ENCODE measurements at places on chromosomes 5 and 9.

DNA sequence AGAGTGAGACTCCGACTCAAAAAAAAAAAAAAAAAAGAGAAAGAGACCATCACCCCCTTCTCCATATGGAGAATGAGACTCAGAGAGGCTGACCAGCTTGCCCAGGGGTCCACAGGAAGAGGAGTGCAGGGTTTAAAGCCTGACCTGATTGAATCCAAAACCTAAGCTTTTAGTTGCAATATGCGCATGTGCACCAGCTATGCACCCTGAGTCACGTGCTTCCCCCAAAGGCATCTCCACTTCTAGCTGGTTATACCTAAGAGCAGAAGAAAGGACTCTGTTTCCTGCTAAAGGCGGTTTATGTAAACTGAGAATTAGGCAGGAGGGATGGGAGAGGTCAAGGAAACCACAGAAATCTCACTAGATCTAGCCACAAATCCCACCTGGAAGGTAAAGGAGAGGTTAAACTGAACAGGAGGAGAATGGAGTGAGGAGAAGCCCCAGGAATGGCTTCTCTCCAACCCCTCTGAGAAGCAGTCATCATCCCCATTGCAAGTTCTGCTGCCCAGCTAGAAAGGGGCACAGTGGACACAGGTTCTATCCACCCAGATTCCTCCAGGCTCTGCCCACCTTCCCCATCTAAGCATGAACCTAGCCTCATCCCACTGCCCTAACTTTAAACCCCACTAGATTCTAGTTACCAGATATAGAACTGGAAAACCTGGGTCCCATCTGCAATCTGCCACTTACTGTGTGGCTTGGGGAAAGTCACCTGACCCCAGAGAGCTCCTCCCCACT is 171.3 kb downstream of the ACTL7B start:
- DNase-seq, result no peak

DNA sequence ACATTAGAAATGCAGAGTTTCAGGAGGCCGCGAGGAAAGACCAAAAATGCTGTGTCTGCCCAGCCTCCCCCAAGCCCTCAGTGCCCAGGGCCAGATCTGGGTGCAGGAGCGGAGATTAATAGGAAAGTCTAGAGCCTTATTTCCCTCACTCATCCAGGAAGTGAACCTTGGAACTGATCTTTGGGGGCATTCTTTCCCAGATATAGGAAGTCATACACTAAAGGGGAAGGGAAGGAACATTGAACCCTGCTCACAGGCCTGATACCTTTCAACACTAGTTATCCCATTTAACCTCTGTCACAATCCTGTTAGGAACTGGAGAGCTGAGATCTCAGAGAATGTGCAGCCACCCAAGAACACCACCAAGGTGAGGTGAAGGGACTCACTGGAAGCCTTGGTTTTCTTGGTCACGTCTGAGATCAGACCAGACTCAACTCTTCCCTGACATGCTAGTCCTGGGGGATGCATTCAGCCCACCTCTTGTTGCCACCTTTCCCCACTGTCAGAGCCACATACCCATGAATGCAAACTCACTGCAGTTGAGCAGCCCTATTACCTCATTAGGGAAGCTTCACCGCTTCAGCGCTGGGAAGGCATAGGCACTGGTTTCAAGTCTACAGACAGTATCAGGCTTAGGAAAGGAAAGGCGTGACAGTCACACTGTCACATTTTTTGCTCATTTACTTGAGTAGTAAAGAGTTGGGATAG is 95.0 kb downstream of the KIAA1958 start:
- DNase-seq, result no peak

DNA sequence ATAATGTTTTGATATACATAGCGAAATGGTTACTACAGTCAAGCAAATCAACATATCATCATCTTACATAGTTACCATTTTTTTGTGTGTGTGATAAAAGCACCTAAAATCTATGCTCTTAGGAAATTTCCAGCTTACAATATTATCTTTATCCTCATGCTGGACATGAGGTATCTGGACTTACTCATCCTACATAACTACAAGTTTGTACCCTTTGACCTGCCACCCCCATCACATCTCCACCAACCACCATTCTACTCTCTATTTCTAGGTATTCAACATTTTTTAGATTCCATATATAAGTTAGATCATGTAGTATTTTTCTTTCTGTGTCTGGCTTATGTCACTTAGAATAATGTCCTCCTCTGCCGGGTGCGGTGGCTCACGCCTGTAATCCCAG is 79.9 kb downstream of the TAF11L14 start:
- DNase-seq, result no peak

DNA sequence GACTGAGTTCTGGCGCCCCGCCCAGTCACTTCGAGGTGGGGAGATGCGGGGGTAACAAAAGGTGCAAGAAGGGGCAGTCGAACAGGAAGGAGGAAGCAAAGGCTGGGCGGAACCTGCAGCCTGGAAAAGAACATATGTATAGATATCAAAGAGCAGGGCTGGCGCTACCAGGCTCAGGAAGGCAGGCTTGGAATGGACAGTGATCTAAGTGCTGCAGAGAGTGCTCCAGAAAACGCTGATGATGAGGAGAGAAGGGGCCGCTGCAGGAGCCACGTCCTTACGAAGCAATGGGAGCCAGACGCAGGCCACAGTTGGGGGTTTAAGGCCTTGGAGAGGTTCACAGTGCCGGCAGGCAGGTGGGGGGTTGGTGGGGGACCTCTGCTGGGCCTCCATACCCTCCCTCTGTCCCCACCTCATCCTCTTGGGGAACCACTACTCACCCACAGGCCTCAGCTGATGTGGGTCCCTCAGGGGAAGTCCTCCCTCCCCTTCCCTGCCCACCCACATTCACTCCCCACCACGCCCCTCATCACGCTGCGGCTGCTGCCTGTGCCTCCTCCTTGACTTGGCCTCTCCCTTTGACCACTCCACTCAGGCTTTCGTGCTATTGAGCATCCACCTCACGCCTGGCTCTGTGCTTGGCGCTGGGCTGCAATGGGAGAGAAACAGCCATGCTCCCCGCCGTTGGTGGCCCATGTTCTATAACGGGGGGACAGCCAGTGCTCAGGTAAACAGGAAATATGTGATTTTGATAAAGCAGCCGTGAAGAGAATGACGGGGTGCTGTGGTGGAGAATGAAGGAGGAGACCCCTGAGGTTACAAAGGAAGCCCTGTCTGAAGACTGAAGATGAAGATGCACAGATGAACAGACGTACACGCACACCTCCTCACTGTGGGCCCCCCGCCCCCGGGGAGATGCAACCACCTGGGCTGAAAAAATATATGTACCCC is 40.5 kb upstream of the RPL26L1 start:
- peak; percentile 14 for DNase-seq

DNA sequence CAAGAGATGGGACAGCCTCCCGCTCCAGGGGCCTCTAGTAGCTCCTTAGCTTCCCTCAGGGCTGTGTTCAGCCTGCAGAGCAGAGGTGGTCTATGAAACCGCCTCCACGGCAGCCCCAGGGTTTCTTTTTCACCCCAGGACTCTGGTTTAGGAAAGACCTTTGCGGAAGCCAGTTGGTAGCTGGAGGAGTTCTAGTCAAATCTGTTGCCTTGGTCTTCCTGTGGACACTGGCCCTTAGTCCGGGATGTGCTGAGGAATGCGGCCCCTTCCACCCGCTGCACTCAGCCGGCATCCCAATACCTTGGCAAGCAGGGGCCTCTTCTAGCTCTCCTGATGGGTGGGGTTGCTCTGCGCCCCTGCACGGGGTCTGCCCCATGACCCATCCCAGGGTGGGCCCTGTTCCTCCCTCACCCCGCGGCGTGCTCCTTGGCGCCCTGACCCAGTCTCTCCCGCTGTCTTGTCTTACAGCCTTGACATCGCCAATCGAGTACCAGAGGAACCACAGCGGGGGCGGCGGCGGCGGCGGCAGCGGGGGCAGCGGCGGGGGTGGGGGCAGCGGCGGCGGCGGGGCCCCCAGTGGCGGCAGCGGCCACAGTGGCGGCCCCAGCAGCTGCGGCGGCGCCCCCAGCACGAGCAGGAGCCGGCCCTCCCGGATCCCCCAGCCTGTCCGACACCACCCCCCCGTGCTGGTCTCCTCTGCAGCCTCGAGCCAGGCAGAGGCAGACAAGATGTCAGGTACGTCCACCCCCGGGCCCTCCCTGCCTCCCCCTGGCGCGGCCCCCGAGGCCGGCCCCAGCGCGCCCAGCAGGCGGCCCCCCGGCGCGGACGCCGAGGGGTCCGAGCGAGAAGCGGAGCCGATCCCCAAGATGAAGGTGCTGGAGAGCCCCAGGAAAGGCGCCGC is 94.3 kb upstream of the OTULINL start:
- no peak for DNase-seq
